ENCODE measurements at places on chromosomes 5 and 9. TPM values are rescaled to one million over a fixed set of nuclear protein-coding genes. Genes with fewer than 3 reads are reported as not detected.

DNA sequence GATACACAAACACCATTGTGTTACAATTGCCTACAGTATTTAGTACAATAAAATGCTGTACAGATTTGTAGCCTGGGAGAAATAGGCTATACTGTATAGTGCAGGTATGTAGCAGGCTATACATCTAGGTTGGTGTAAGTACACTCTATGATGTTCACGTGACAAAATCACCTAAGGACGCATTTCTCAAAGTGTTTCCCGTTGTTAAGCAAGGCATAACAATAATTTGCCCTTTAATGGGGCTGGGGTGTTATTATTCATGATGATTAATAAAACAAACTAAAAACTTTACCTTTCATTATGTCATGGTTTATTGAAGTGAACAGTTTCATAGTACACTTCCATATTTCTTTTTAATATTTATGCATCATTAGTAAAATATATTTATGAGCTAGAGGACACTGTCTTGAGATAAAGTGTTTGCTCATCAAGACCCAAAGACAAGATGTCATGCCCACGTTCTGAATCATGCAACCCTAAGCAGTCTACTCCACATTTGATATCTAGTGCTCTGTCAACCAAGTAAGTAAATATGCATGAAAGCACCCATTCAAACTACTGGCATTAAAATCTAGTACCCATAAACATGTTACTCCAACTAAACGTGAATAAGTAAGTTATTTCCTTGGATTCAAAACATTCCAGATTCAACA lies 220.5 kb downstream of the NR2F1-AS1 start:
- DNase-seq = no peak

- DNase-seq = no peak
Observed at GRCh38 chr5:127697894-127698600, 5.1 kb upstream of the CCDC192 start.

GRCh38 chr5:119078861-119079260 lies 8.0 kb downstream of the DMXL1 start:
- DNase-seq = no peak

DNA sequence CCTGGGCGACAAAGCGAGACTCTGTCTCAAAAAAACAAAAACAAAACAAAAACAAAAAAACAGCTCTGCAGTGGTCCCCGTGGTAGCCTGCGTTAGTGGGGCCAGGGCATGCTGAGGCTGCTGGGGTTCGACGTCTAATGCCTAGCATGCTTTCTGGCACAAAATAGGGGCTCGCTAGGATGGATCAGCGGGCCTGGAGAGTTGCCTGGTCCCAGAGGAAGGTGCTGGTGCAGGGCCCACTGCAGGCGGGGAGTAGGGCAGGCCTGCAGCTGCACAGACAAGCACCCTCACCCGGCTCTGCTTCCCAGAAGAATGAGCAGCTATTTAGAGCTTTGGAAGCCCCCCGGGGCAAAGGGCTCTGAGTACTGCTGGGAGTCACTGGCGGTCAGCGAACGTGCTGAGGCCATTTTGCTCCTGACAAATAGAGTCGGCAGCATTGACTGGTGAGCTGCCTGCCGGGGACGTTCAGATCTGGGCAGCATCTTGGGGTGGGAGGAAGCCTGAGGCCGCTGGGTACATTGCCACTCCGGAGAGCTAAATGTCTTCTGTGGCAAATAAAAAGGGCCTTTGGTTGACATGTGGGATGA lies 126.7 kb downstream of the OLFM1 start:
- DNase-seq = peak; percentile 24

DNA sequence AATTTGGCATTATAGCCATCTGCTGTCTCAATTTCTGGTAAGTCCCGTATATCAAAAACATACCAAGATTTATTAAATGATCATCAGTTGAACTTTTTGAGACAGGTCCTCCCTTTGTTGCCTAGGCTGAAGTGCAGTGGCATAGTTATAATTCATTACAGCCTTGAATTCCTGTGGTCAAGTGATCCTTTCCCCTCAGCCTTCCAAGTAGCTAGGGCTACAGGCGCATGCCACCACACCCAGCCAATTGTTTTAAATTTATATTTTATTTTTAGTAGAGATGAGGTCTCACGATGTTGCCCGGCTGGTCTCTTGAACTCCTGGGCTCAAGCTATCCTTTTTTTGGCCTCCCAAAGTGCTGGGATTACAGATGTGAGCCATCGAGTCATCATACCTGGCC lies 418.9 kb downstream of the ARHGEF28 start:
- no peak for DNase-seq

The BARHL1 gene
- not detected for total RNA-seq
